ENCODE measurements at places on chromosomes 5 and 9.
A peak's percentile ranks its signal among the peaks of the same experiment; 100 is the strongest.

DNA sequence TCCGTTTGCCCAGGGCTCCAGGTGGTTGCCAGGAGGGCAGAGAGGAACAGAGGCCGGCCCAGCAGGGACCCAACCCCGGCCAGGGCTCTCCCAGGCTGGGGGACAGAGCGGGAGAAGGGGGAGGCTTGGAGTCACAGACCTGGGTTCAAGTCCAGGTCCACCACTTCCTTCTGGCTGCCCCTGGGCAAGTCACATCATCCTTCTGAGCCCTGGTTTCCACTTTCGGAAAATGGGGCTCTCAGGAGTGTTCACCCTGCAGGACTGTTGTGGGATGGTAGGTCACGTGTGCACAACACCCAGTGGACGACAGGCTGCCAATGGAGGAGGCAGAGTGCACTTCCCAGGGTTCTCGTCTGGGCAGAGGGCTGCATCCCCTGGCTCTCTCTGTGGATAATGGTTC lies 245.4 kb downstream of the PBX3 start:
- DNase-seq, result no peak

DNA sequence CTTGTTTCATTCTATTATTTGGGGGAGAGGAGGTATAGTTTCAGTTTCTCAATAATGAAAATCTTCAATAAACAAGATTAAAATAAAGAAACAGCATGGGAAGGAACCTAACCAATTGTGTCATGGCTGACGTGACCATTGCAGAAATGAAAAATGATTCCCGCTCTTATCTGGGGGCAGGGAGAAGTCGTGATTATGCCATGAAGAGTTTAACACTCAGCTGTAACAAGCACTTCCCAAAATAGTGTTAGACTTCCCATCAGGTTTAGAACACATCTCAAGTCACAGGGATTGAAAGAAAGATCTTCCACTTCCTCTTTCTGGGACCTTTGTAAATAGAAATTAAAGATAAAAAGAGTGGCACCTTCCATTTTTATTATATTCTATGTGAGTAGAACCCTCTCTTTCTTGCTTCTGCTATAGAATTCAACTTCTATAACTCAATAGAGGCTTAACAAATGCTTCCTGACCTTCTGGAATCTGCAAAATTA lies 122.2 kb downstream of the TRPM6 start:
- no peak for DNase-seq

GRCh38 chr9:68509689-68510088 lies 31.0 kb downstream of the TMEM252 start:
- no peak for DNase-seq

- peak; percentile 68 for DNase-seq
These were observed at the start of gene PCDHB2 for GRCh38 chr5:141094481-141095262. TSS of gene PCDHB2 (plus strand) at chr5:141094615. CDS start at chr5:141094791, 176 bp downstream.

- DNase-seq, result no peak
These were observed 82.1 kb downstream of the GRIA1 start for GRCh38 chr5:153572411-153573145.

DNA sequence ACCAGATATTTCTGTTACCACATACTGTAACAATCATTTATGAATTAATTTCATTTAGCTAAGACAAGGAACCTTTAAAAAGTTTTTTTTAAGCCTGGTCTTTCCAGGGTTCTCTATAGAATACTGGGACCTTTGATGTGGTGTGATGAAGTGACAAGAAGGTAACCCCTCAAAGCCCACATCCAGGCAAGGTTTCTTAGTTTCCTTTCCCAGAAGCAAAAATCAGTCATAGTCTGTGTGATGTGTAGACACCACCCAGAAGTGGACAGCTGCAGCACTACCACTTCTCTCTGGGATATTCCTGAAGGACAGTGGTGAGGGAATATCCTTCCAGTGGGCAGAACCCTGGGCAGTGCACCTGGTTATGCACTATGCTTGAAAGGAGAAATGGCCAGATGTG lies 115.6 kb downstream of the TTC39B start:
- DNase-seq, result no peak

Data from fibroblast of skin of scalp (primary cell).